ENCODE measurements at places on chromosomes 2 and 18.

GRCh38 chr2:59462422-59463197, 1090.8 kb downstream of the BCL11A start:
- DNase-seq, result no peak

GRCh38 chr18:73683409-73684238, 464.0 kb downstream of the FBXO15 start:
- DNase-seq, result no peak

GRCh38 chr2:106076941-106077340, 117.2 kb downstream of the UXS1 start:
- DNase-seq, result no peak

DNA sequence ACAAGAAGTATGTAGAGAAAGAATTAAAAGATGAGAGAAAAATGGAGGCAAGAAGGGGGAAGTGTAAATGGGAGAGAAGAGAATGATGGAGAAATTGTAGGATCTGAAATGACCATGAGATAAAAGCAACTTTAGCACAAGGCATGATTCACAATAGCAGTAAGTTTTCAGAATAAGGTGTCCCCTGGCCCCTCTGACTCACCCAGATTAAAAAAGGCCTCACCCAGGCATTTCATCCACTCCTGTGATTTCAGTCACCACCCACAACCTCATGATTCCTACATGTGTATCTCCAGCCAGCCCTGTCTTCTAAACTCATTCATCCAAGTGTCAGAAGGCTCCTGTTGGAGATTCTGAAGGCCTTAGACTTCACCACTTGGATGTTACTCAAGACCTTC, 56.6 kb downstream of the SP100 start:
- DNase-seq, result no peak

DNA sequence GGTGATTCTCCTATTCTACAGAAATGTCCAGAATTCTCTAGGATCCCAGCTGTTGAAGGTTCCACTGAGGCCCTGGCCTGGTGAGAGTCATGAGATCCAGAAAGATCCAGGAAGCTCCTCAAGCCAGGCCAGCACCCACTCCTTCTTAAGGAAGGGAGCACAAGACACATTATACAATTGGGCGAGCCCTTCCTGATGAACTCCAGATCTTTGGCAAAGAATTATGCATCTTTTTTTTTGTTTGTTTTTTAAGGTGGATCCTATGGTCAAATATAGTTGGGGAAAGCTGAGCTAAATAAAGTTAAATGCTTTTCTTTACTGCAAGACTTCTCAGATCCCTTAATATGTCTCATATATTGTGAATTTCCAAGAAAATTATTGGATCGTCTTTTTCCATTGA, 37.0 kb upstream of the LOXHD1 start:
- no peak for DNase-seq

Measured in Karpas-422 (cell line).